EH (cell line): ENCODE measurements at places on chromosomes 5 and 9.

GRCh38 chr9:532707-533106, 308.8 kb upstream of the DMRT1 start:
- no peak for DNase-seq

DNA sequence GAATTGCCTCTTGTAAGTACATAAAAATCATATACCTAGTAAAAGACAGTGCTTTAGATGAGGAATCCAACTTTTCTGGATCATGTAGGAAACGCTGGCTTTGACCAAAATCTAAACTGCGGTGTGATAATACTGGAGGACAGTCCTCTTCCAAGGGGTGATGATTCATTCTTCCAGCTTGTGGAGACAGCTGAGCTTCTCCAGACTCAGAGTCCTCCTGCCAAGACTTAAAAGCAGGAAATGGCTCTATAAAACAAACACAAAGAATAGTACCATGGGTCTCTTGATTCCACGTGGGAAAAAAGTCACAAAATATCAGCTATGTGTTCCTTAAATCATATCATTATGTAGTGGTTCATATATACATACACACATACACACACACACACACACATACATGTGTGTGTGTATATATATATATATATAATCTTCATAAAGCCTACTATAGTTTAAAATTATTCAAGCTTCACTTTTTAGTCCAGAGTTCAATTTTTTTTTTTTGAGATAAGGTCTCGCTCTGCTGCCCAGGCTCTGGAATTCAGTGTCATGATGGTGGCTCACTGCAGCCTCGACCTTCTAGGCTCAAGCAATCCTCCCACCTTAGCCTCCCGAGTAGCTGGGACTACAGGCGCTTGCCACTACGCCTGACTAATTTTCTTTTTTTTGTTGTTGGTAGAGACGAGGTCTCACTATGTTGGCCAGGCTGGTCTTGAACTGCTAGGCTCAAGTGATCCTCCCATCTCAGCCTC, 65.0 kb downstream of the PKD2L2 start:
- DNase-seq, result peak; percentile 95

DNA sequence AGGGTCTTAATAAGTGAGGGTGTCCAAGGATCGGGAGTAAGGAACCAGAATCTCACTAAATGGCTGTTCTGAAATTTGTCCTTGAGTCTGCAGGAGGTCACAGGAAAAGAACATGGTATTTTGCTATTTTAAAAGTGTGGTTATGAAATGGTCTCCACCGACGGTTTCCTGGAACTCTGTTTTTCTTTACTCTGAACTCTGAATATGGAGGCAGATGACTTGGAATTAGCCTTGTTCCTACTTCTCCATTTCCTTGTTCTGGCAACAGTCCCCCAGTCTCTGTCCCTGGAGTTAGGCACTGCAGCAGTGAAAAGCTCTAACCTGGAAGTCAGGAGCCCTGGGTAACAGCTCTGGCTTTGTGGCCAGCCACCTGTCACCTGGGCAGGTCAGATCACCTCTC, 46.6 kb upstream of the C5orf58 start:
- DNase-seq, result no peak

- no peak for DNase-seq
Measured at GRCh38 chr5:77309140-77309539, 98.7 kb downstream of the PDE8B start.

DNA sequence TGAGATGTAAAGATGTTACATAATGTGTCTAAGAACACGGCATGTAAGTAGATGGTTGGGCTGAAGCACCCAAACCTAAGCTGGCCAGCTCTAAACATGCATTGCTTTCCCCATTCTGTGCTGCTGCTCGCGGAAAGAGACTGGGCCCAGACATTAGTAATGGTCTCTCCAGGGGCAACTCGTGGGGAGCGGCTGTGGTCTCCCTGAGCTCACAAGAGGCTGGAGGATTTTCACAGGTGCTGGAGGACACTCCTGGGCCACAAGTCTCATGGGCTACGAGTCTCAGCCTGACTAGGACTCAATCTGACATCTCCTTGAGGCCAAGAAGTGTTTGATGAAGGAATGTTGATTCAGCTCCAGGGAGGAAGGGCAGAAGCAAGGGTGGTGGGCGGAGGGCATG, 92.7 kb upstream of the PTCH1 start:
- no peak for DNase-seq

- DNase-seq, result no peak
Measured at GRCh38 chr5:165560648-165561047, 2055.2 kb downstream of the MAT2B start.

DNA sequence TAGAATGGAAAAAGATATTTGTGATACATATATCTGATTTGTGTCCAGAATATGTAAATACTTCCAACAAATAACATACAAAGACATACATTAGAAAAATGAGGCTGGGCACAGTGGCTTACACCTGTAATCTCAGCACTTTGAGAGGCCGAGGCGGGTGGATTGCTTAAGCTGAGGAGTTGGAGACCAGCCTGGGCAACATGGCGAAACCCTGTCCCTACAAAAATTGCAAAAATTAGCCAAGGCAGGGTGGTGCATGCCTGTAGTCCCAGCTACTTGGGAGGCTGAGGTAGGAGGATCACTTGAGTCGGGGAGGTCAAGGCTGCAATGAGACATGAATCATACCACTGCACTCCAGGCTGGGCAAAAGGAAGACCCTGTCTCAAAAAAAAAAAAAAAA, 46.1 kb upstream of the CDC42SE2 start:
- DNase-seq, result no peak

GRCh38 chr5:169832304-169832703, 148.0 kb downstream of the INSYN2B start:
- DNase-seq, result no peak

DNA sequence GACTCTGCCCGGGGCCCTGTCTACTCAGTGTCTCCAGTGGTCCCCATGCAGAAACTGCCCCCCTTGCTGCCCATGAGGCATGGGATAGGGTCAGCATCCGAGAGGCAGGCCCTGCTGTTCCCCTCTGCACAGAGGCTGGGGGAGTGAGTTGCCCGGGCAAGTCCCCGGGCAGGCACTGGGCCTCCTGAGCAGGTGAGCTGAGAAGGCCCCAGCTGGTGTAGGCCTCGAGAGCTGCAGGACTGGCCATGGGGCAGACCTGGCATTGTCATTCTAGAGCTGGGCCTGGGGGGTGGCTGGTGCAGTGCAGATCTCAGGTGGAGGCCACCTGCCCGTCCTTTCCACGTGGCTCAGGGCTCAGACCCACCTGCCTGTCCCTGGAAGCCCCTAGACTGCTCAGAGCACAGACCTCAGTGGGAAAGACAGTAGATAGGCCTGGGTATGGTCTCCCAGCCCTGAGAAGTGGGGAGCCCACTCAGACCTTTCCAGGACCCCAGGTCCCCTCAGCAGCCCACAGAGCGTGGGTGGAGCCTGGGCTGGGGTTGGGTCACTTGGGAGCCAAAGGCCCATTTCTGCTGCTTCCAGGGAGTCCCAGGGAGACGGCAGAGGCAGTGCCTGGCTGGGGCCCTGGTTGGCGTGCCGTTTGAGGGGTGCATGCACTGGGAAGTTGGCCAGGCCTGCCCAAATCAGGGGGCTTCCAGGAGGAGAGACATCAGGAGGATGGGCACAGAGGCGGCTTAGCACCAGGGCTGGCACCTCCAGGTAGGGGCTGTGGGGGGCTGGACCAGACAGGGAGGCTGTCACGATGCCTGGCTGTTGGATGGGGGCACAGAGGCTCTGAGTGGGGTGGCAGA, 4.8 kb upstream of the NOTCH1 start:
- DNase-seq, result no peak

DNA sequence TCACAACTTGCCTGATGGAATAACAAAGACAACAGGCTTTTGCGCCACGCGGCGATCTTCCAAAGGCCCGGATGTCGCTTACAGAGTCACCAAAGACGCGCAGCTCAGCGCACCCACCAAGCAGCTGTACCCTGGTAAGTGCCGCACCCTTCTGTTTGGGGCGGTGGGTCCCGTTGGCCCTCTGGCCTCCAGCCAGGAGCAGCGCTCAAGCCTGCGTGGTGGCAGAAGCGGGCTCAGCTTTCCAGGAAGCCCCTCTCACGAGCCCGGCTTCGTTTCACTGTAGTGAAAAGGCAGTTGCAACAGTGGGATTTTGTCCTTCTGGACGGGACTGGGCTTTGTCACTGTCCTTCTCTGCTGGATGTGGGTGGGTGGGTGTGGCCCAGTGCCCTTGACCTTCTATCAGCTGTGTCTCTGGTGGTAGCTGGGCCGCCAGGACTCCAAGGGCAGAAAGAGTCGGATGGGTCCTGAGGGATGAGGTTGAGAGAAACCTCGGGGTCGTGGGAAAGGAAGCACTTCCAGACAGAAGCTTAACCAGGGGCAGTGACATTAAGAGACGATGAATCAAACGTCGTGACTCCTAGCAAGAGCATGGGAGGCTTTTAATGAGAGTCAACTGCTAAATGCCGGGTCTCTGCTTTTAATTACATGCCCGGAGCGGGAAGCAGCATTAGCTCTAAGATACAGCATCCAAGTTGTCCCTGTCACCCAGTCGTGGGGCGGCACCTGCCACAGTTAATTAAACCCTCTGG, 49.5 kb downstream of the COL5A1 start:
- DNase-seq, result peak; percentile 96

DNA sequence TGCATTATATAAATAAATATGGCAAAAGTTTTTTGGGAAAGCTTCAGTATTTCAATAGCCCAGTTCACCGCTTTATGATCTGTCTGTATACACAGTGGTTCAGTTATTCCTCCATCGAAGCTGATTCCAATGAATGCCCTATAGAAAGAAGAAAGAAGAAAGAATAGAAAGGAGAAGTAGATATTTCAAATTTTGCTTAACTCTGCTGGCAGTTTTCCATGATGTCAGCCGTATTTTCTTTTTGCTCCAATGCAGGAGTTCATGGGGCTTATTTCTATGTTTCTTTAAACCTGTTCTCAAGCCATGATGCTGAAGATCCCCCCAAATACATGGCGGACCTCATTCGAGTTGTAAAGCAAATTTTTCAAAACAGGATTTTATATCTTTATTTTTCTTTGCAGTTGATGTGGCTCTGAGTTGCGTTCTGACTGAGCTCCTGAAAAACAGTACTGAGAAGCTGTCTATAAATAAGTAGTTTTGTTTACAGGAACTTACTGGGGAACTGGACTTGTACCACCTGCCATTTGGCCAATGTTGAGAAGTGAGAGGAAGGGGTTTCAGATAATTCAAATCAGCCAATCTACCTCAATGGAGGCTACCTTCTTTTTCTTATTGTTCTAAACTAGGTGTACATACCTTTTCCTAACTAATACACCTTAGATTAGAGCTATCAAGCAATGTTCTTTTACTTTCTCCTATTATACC, 418.5 kb upstream of the MEF2C start:
- no peak for DNase-seq

- DNase-seq, result no peak
Measured at GRCh38 chr5:20649966-20650365, 662.0 kb upstream of the CDH18 start.
